ENCODE measurements at places on chromosomes 2 and 18.

GRCh38 chr2:39093218-39093898 lies 27.5 kb downstream of the SOS1 start:
- DNase-seq = no peak

DNA sequence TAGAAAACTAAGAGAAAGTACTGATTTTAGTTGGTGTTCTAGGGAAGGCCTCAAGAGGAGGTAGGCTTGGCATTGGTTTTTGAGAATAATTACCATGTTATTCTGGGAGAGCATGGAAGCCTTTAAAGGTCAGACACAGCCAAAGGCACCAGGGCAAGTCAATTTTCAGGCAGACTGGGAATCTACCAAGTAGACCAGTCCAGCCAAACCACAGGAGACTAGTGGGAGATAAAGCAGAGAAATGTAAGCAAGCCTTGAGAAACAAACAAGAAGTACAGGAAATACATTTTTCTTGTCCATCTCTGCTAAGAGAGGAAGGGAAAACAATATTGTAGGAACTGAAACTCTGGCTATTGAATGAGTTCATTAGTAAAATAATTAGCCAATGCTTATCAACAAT lies 5.5 kb upstream of the CCDC68 start:
- DNase-seq = no peak

GRCh38 chr2:159292157-159292556 lies 5.7 kb upstream of the WDSUB1 start:
- DNase-seq = no peak

DNA sequence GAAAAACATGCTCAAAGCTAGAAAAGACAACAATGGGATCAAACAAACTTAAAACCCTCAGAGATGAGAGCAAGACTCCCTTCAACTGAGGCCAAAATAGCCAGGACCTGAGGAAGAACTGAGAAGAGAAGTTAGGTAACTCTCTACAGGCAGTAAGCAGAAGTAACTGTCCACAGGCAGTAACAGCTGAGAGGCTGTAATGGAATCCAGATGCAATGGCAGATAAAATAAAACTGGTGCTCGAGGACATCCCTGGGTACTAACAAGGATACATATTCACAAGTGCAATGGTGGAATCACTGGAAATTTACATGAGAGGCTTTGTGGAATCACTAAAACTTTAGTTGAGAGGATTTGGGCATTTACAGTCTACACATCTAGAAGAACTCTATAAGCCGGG lies 30.4 kb upstream of the C2orf66 start:
- DNase-seq = no peak

DNA sequence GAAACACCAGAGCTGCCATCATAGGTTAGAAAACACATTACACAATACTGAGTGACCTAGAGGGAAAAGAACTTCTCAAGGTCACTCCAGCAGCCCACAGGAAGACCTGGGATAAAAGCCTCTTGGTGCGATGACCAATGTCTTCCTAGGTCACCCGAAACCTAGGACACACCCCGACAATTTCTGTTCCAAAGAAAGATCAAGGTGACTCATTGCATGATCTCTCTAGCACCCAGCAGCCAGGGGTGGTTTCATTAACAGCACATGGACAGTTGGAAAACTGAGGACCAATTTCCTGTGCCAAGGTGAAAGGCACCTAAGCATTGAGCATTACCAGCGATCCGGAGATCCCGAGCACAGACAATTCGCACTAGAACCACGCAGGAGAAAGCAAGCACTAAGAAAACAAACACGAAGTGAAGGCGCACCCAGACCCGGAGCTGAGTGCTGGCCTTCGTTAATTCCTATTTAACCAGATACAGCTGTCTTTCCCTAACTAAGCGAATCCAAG lies 1.5 kb downstream of the CACNB4 start:
- no peak for DNase-seq
